ELR (cell line): ENCODE measurements at places on chromosomes 12 and 14.

GRCh38 chr14:46581036-46581671, 70.4 kb downstream of the RPL10L start:
- peak; percentile 45 for DNase-seq

DNA sequence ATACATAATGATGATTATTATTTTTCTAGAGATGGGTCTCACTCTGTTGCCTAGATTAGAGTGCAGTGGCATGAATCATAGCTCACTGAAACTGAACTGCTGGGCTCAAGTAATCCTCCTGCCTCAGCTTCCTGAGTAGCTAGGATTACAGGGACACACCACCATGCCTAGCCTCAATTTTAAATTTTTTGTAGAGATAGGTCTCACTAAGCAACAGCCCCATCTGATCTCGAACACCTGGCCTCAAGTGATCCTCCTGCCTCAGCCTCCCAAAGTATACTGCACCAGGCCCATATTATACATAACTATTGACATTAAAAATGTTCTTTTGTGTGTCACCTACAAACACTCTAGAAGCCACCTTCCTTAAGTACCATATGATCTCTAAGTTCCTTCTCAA, 3.4 kb downstream of the TXNRD1 start:
- DNase-seq = peak; percentile 78

- DNase-seq = no peak
Observed at GRCh38 chr12:51972849-51973273, 21.4 kb downstream of the ACVR1B start.

DNA sequence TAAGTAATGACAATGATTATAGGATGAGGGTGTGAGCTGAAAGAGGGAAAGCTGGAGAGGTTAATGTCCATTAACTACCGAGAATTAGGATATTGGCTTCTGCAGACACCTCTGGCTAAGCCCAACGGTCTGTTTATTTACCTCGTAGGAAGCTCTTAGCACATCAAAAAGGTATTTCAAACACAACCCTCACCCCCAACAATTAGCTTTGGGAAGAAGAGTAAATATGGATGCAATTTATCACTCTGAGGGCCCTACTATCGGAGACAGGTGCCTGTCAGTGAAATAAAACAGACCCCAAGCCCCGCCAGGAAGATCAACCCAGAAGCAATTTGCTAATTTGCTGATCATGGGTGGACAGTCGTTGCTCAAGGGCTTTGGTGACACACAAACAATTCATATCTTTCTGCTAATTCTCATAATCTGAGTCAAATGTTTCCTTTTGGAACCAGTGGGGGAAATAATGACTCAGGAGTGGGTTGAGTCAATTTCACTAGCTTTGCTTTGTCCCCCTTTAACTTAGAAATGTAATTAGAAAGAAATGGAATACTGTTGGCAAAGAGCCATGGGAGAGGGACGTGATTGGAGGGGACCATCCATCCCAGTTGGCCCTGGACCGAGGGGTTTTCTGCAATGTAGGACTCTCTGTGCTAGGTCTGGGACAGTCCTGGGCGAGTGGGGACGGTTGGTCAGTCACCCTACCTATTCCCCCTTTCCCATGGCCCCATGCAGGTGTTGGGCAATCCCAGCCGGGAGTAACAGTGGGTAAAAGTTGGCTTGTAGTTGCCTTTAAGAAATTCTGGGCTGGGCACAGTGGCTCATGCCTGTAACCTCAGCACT, 99.1 kb upstream of the MED13L start:
- DNase-seq = peak; percentile 94

DNA sequence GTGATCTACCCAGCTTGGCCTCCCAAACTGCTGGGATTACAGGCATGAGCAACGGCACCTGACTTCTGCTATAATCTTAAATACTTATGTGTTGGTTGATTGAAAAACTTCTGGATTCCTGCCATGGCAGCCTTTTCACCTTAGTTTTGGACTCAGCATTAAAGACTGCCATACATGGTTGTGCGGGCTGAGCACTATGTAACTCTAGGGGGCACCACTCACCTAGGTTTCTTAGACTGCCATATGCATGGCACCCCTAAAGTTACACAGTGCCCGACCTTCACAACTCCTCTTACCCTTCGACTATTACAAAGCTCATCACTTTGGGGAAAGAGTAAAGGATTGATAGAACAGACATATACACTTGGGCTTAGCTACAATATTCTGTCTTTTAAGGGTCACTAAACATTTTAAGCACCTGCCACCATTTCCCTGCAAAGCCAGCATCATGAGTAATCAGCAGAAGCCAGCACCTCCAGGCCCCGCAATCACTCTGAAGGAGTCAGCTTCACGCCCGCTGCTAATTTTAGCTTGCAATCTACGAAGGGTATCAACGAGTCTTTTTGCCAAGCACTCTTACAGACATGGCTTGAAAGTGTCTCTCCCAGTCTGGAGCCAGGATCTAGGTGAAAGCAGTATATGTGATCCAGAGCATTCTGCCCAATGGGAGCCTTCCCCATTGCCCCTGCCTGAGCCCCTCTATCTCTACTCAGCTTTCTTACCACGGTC, 59.8 kb downstream of the SUDS3 start:
- peak; percentile 30 for DNase-seq

DNA sequence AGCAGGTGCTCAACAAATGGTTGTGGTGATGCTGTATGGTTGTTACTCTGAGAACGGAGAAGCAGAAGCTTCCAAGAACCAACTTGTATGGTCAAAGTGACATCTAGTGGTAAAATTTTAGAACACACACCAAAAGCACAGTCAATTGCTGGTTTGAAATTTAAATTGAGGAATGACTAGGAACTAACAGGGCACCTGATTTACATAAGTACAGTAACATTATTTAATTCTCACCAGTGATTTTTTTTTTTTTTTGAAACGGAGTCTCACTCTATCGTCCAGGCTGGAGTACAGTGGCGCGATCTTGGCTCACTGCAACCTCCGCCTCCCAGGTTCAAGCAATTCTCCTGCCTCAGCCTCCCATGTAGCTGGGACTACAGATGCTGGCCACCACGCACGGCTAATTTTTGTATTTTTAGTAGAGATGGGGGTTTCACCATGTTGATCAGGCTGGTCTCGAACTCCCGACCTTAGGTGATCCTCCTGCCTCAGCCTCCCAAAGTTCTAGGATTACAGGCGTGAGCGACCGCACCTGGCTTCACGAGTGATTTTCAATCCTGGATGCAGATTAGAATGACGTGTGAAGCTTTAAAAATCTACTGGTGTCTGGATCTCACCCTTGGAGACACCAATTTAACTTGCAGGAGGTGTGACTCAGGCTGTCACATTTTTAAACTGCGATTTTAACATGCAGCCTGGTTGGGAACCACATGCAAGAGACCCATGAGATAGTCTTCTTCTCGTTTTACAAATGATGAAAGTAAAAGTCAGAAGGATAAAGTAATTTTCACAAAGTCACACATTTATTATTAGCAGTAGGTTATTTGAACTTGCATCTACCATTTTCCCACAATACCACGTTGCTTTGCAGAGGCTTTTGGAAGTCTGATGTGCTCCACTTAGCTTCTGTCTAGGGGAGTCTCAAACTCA, 14.1 kb upstream of the NUMB start:
- DNase-seq = peak; percentile 78

DNA sequence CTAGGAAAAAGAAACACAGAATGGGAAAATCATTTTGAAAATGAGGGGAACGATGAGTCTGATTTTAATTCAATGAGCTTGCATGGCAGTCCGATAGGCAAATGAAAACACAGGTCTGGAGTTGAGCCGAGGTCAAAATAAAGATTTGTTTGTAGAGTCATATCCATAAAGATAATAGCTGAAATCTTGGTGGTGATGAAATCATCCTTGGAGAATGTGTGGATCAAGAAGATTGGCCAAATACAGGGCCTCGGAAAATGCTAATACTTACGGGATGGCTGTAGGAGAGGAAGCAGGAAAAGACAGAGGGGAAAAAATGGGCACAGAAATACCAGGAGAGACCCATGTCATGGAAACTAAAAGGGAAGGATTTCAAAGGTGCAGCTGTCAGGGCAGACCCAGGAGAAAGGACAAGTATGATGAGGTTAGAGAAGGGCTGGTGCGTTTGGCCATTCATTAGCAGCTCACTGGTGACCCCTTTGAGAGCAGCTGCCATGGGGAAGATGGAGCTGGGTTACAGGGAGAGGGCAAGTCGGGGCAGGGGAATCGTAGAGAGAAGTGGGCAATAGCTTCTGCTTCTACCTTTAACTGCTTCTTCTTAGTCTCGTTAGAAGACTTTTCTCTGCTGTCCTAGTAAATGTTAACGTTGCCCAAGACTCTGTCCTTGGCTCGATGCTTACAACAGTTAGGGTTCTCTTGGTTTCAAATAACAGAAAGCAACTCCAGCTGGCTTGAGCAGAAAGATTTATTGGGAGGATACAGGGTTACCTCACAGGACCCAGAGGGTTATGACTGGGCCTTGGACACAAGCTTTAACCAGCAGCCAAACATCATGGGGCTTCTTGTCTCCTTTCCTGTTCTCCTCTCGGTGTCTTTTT, 161.8 kb downstream of the EFCAB11 start:
- no peak for DNase-seq
